GM06990 (cell line): ENCODE measurements at places on chromosomes 5 and 9.

GRCh38 chr9:37555786-37556185 lies 20.4 kb downstream of the FBXO10 start:
- no peak for DNase-seq

DNA sequence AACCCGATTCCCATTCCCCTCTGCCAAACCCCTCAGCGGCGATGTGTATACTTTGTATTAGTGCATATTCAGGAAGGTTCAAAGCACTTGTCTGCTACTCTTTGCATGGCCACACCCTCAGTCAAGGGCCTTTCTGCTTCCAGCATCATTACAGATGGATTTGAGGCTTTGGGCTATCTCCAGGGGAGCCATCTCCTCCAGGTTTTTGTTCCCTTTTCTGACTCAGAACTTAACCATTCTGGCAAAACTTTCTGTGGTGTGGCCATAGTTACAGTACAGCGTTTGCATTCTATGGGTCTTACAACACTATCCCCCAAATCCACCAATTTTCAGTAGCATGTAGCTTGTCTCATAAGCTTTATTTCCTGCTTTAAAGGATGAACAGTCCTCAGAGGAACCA lies 36.0 kb upstream of the SVEP1 start:
- no peak for DNase-seq

GRCh38 chr5:6505783-6506557 lies 57.3 kb downstream of the UBE2QL1 start:
- no peak for DNase-seq

GRCh38 chr9:35793461-35793860 lies 2.1 kb downstream of the NPR2 start:
- DNase-seq, result no peak

- no peak for DNase-seq
Measured at GRCh38 chr5:149870232-149870631, 74.4 kb downstream of the PDE6A start.

DNA sequence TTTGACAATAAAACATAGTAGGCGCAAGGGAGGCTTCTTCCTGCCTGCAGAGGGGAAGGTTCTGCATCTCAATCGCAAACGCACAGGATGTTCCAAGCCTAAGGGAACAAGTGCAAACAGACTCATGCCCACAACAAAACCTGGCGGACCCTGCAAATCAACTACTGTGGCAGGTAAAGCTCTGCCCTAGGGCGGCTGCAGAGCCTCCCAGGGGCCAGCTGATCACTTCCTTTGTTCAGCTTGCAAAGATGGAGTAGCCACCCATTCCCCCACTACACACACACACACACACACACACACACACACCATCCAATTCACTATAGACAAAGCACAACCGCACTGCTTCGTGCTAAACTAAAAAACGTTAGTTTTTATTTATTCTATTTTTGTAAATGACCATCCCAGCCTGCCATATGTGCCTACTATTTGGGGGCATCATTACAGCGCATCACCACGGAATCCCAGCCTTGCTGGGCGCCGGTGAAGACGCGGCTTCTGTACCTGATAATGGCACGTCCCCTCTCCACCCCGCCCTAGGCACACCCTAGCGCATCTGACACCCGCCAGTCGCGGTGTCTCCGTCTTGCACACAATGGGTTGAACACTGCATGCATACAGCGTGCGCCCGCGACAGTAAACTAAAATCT lies 57.6 kb downstream of the DPYSL3 start:
- DNase-seq, result no peak

DNA sequence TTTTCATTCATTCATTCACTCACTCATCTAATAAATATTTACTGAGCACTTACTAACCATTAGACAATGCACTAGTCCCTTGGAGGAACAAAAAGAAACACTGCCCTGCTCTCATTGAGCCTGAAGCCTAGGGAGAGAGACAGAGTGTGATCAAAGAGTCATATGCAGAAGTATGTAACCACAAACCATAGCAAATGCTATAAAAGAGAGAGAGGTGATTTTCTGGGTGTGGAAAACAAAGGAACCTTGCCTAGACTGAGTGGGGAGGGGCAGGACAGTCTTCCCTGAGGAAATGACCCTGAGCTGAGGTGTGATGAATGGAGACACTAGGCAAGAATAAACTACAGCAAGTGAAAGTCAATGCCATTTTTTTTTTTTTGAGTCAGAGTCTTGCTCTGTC lies 10.8 kb upstream of the ADRA1B start:
- DNase-seq, result no peak

- no peak for DNase-seq
Measured at GRCh38 chr9:27572061-27572460, 1.2 kb downstream of the C9orf72 start.

DNA sequence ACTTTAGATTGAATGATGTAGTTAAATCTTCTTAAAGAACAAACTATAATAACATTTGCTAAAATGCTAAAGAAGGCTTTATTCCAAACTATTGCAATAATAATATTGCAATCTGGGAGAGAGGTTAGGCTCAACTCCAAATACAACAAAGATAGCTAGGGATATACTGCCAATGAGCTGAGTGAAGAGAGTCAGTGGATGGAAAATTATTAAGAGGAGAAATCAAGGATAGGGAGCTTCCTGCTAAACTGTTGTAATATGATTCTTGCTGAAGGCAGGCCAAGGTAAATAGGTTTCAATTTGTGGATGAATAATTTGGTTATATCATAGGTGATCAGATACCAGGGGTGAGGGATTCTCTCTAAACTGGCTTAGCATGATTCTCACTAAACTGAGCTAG lies 1651.5 kb downstream of the EFNA5 start:
- DNase-seq, result no peak

DNA sequence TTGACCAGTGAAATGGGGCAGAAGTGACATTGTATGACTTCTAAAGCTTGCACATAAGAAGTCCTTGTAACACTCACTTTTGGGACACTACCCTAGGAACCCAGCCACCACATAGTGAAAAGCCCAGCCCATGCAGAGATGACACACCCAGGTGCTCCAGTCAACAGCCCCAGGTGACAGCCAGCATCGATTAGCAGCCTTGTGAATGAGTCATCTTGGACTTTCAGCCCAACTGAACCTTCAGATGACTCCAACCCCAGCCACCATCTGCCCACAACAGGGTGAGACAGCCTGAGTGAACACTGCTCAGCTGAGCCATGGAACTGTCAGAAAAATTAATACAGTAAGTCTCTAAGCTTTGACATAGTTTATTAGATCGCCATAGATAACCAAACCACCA lies 458.6 kb downstream of the ZSWIM6 start:
- peak; percentile 9 for DNase-seq

DNA sequence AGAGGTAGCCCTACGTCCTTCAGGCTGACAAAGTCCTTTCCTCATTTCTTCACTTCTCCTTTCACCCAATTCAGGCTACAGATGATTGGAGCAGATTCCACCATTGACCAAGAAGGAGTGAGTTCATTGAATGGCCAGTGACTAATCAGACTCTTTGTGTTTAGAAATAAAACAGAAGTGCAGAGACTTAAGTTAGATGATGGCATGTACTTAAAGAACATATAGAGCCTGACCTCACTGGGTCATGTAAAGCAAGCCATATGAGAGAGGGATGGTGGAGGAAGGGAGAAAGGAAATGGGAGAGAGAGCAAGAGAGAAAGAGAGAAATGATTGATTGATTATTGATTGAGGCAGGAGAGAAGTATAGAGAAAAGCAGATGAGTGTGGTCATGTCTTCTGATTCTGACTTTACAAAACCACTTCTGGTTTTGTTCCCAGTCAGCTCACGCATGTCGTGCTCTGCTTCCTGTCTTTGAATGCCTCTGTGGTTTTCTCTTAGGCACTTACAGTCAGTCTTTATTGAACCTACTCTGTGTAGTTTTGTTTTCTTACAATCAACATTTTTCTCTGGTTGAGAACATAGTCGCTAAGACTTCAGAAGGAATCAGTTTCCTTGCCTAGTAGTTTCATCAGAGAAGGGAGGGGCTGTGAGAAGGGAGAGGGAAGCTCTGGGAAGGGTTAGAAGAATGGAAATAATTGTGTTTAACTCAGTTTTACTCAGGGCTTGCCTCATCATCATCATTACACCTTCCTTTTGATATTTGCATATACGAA lies 149.2 kb upstream of the KLF9 start:
- peak; percentile 67 for DNase-seq

- DNase-seq, result no peak
Measured at GRCh38 chr5:16626696-16627264, 10.0 kb upstream of the RETREG1 start.

- DNase-seq, result no peak
Measured at GRCh38 chr5:132746592-132746953, 653 bp upstream of the CCNI2 start.

GRCh38 chr5:51582871-51583394 lies 199.7 kb downstream of the ISL1 start:
- DNase-seq, result no peak

DNA sequence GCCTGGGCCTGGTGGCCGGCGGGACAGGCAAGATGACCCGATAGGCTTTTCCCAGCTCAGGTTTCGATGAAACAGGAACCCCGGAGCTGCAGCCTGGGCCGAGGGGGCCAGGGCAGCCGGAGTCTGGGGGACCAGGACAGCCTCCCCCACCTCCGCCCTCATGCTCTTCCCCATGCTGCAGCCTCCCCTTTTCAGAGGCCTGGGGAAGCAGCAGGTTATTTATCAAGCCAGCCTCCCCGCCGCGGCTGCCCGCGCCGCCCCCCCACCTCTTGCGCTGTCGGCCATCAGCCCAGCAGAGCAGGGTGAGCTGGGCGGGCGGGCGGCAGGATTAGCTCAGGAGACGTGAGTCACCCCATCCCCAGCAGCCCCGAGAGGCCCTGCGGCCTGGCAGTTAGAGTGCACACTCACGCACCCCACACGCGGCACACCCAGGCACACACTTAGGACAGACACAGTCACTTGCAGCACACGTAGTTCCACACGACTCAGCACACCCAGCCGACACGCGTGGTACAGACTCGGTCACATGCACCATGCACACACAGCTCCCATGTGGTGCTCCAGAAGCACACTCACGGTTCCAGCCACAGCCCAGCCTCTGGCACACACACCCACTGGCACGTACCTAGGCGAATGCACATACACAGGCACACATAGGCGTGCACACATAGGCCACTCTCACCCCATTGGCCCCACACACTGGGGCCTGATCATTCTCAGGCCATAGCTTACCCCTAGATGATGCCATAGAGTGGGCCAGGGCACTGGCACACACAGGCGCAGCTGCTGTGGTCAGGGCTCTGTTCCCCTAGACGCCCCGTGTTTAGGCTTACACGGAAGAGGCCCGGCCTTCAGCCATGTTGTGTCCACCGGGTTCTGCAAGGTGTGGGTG lies 13.0 kb downstream of the CXXC5 start:
- DNase-seq, result peak; percentile 81

DNA sequence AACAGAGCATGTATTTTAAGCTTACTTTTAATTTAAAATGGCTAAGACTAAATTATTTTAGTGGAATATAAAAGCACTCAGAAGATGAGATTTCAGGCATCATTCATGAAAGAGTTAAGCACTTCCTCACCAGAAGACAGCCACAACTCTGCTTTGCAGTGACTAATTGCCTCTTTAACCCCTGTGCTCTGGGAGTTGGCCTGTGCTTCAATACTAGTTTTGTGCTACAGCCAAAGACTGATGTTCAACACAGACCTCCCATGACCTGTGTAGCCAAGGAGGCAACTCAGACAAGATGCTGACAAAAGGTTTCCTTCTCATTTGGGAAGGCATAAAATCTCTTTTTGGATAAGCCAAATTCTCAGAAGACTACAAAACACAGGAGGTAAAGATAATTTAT lies 353.5 kb downstream of the FBXL17 start:
- no peak for DNase-seq

DNA sequence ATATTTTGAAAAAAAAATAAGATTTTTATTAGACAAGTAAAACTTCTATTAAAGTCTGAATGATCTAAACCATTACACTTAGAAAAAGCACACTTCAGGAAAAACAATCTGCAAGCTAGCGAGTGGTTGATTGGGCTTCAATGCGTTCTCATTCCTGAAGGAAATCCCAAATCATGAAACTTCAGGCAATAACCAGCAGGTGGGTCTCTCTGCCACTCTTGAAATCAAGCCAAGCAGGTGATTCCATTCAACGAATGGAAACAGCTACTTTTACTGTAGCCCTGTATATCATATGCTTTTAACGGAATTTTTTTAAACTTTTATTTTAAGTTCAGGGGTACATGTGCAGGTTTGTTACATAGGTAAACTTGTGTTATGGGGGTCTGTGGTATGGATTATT lies 234.5 kb upstream of the TRPM3 start:
- no peak for DNase-seq

GRCh38 chr9:69044240-69045219 lies 9.0 kb downstream of the FXN start:
- DNase-seq, result no peak

- DNase-seq, result no peak
Measured at GRCh38 chr9:18495065-18495464, 21.1 kb downstream of the ADAMTSL1 start.

DNA sequence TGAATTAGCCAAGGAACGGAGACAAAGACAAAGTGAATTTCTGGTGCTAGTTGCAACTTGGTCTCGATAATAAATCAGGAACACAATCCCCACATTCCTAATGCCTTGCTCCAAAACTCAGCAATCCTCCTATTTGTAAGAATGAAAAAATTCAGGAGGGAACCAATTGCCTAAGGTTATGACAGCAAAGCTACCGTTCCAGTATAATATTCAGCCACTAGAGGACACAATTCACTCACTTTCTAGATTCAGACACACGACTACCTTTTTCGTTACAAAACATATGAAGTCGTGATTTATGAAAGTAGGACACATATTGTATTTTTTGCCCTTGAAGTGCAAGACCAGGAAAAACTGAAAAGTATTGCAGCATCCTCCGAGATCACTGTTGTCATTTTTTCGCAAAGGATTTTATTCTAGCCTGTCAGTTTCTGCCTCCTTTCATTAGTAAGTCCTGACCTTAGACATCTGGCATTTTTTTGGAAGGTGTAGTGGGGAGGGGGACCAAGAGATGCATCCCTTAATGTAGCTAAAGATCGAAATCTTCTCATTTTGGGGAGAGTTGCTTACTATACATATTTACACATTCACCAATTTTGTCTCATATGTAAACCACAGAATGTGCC lies 133.1 kb downstream of the DOCK8 start:
- no peak for DNase-seq

- no peak for DNase-seq
Measured at GRCh38 chr5:79488058-79488457, 25.9 kb downstream of the HOMER1 start.

- no peak for DNase-seq
Measured at GRCh38 chr5:32714836-32715235, 3.7 kb downstream of the NPR3 start.

DNA sequence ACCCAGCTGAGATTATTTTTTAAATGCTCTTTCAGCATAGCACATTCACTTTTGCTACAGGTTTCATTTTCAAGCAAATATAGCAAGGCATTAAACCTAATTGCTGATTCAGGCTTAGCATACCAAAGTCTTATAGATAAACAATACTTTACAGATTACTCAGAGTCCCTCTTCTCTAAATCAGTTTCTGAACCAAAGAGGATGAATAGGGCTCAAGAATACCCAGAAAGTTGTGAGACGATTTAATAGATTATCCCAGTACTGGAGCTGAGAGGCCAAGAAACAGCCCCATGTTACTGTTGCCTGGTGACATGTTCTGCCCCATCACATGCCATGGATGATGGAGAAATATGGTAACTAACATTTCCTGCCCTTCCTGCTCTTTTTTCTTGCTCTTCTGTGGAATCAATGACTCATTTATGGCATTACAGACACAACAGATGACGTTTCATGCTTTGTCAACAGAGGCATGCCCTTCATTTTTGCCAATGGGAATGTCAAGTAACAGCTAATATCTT lies 18.1 kb upstream of the SSBP2 start:
- no peak for DNase-seq
